ENCODE measurements at places on chromosomes 4 and X.

DNA sequence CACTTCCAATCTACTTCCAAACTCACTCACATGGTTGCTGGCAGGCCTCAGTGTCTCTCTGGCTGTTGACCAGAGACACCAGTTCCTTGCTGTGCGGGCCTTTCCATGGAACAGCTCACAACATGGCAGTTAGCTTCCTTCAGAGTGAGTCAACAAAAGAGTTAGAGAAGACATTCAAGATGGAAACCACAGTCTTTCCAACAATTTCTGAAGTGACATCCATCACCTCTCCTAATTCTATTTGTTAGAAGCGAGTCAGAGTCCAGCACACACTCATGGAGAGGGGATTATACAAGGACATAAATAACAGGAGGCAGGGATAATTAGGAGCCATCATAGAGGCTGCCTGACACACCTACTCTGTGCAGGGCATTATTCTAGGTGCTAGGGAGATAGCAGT, 62.5 kb upstream of the TMEM164 start:
- DNase-seq, result no peak

DNA sequence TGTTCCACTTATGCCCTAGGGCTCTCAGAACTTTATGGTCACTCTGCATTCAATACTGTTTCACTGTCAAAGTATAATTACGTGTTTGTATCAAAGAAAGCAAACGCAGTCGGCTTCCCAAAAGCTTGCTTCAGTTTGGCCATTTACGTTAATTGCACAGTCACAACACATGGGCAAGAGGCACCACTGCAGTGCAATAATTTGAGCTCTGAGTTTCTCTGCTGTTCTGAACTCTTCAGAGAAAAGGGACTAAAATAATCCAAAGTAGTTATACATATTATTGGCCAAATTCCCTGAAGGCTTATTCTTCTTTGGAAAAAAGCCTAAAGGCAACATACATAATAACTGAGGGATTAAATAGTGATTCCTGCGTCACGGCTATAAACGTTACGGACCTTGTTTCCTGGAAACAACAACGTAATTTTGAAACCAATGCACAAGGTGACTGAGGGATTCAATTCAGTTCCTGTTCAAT, 51.3 kb downstream of the RNF150 start:
- no peak for DNase-seq

DNA sequence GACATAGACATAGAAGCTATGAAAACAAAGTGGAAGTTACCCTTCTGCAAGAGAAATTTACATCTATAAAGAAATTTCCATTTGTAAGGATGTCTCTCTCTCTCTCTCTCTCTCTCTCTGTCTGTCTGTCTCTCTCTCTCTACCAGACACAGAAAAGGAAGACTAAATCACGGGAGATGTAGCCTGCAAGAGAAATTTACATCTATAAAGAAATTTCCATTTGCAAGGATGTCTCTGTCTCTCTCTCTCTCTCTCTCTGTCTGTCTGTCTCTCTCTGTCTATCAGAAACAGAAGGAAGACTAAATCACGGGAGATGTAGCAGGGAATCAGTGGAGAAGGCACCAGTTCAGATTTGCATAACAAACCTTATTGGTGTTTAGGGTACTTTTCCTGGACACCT, 65.6 kb upstream of the CTSO start:
- no peak for DNase-seq

DNA sequence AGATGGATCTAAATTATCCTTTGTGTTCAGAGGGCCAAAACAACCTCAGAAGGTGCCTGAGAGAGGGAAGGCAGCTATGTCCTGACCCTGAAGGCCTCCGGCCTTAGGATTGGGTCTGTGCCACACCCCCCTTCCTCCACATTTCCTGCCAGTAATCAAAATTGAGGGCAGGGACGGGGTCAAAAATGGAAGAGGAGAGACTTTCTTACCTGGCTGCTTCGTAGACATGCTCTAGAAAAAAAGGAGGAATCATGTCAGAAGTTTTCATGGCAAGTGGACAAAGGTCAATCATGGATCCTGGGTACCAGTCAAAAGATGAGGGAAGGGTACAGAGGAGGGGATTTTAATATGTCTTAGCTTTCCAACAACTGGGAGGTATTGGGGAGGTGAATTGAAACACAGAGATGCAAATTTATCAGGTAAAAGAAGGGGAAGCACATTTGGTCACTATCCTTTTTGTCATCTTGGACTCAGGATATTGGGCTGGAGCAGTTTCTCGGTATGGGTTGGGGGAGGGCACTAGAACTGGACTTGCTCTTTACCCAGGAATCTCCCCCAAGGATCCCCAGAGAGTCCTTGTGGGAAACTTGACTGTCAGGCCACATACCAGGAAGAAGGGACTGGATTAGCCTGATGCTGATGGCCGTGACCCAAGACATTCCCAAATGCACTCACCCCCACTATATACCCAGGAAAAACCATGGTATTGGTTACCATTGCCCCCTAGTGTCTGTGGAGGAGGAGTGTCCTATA, 17.1 kb downstream of the VSIG4 start:
- DNase-seq, result no peak

GRCh38 chrX:19874391-19875049, 12.9 kb downstream of the SH3KBP1 start:
- DNase-seq, result no peak

DNA sequence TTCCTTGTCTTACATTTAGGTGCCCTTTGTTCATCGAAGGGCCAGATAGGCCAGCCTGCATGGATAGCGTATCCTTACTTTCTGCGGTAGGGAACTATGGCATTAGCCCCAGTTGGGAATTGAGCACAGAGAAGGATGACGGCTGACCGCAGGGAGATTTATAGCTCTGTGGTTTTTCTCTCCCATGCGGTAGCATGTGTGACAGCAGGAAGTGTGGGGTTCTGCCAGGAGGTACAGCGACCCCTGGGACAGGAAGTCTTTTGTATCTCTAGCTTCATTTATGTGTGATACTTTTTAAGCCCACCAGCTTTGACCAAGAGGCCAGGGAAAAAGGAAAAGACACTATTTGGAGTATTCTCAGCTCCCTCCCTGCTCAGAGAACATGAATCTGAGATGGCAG, 33.1 kb downstream of the GAB3 start:
- DNase-seq, result no peak

DNA sequence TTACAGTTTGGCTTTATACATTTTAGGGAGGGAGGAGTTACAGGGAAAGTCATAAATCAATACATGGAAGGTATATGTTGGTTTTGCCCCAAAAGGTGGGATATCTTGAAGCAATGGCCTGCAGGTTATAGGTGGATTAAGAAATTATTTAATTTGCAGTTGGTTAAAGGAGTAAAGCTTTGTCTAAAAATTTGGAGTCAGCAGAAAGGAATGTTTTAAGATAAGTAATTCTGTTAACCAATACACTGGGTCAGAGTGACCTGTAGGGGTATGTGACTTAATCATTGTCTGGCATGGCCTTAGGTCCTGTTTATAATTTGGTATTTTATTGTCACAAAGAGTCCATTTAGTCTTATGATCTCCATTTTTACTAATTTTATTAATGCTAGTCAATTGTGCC, 115.0 kb downstream of the AGTR2 start:
- DNase-seq, result no peak

- DNase-seq, result no peak
Measured at GRCh38 chr4:1492651-1493539, 86.7 kb upstream of the NKX1-1 start.

- DNase-seq, result no peak
Measured at GRCh38 chr4:81408341-81408740, 63.4 kb downstream of the RASGEF1B start.

DNA sequence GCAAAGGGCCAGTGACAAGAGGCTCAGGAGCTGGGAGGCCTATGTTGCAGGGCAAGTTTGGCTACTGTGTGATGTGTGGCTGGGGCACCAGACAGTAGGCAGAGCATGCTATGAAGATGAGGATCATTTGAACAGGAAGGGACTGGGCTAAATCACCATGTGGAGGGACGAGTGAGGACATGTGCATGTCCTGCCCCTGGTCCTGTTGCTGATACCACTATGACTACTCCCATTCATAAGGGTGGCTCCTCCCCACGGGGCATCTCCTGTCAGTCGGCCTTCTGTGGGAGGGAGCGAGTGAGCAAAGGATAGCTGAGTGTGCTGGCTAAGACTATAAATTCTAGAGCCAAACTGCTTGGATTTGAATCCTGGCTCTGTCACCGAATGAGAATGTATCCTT, 139.2 kb downstream of the TMEM164 start:
- no peak for DNase-seq

- DNase-seq, result peak; percentile 25
Measured at GRCh38 chrX:135740681-135741149, 27.3 kb downstream of the CT45A1 start.

DNA sequence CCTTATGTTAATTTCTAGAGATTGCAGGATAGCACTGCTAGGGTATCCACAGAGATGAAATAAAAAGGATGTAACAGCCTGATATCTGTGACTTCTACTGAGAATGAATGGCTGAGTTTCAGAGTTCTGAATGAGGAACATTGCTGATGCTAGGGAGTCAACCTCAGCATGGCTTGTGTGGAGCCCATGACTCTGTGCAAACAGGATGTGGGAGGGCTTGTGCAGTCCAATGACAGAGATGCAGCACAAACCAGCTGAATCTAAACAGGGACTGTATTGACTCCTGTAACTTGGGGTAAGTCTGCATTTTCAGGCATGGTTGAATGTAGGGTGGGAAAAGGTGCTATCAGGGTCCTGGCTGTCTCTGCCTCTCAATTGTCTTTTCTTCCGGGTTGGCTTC, 5.3 kb upstream of the RASL11B start:
- DNase-seq, result no peak

- DNase-seq, result no peak
Measured at GRCh38 chrX:20863649-20864048, 510.6 kb upstream of the CNKSR2 start.

GRCh38 chrX:47540754-47541538, 20.1 kb upstream of the ARAF start:
- no peak for DNase-seq

- DNase-seq, result no peak
Measured at GRCh38 chrX:133923113-133923512, 62.3 kb downstream of the GPC3 start.

Measured in activated naive CD4-positive, alpha-beta T cell treated with Interleukin-2 at 50 U/mL for 16 hours (primary cell).